Inflammatory macrophage (primary cell): ENCODE measurements at places on chromosomes 1 and 21.

DNA sequence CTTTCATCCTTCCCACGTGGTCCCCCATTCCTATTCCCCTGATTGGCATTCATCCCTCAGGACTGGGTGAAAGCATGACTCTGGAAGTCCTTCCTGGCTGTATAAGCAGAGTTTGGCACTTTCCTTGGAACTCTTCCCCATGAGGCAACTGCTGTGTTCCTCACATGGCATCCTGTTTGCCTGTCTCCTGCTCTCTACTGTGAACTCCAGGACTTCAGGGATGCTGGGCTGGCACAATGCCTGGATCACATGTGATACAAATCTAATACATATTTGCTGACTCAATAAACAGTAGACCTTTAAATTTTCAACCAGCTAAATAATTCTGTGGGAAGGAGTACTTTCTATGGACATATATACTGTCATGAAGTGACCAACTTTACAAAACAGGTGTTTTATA, 46.8 kb upstream of the EDEM3 start:
- DNase-seq = no peak

- DNase-seq = no peak
Measured at GRCh38 chr1:67761091-67761490, 72.2 kb downstream of the GNG12 start.

- DNase-seq = peak; percentile 52
Measured at GRCh38 chr1:160863061-160863773, 530 bp upstream of the CD244 start.

GRCh38 chr1:168572633-168573032, 3.8 kb upstream of the XCL1 start:
- DNase-seq = no peak

DNA sequence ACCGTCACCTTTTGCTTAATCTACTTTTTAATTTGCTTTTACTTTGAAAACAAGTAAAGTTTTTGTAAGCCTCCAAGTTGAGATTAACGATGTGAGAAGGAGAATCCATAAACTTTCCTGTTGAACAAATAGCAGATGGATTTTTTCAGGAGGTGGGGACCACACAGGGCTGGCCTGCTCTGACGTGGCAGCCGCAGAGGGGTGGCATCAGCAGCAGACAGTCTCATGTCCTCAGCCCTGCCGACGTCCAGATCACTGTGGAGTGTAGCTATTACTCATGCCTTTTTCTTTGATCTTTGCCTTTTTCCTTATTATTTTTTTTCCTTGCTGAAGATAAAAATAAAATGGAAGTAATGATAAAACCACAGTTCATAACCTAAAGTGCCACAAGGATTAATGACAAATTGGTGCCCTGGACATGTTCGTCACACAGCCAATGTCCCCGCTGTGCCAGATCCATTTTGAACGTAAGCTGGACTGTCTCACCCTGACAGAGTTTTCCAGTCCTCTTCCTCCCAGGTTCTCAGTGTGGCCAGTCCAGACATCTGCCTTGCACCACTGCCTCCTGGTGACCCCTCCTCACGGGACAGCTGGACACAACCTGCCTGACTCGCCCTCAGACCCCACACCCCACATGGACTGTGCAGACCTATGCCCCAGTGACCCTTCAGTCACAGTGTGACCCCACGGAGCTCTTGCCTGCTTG, 15.4 kb upstream of the ZBTB21 start:
- DNase-seq = no peak

GRCh38 chr1:2270260-2271100, 42.4 kb downstream of the SKI start:
- no peak for DNase-seq

DNA sequence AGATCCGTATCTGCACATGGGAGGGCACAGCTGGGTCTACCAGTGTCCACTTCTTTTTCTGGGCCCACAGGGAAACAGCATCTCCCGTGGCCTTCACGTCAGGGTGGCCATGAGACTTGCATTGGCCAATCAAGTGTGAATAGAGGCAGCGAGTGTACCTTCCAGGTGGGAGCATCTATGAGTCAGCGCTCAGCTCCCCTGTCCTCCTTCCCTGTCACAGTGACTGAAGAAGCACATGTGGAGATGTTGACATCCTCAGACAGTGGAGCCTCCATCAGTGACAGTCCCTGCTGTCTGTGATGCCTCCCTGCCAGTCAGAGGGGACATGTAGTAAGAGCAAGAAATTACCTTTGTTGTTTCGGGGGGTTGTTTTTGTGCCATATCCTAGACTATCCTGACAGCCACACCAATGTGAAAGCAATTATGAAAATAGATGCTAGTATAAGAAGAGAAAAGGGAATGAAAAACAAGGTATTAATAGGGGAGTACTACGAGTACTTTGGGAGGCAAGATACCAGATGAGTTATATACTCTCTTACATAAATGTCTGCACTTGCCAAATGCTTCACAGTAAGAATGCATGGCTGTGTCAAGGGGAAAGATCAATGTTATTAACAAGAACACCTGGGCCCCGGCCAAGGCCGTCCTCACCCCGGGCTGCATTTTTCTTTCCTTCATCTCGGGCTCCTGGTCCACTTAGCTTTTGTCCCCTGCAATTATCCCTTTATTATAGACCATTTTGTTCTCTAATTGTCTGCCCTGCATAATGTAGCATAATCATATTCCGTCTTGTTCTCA, 86.0 kb downstream of the MATN1 start:
- DNase-seq = no peak

DNA sequence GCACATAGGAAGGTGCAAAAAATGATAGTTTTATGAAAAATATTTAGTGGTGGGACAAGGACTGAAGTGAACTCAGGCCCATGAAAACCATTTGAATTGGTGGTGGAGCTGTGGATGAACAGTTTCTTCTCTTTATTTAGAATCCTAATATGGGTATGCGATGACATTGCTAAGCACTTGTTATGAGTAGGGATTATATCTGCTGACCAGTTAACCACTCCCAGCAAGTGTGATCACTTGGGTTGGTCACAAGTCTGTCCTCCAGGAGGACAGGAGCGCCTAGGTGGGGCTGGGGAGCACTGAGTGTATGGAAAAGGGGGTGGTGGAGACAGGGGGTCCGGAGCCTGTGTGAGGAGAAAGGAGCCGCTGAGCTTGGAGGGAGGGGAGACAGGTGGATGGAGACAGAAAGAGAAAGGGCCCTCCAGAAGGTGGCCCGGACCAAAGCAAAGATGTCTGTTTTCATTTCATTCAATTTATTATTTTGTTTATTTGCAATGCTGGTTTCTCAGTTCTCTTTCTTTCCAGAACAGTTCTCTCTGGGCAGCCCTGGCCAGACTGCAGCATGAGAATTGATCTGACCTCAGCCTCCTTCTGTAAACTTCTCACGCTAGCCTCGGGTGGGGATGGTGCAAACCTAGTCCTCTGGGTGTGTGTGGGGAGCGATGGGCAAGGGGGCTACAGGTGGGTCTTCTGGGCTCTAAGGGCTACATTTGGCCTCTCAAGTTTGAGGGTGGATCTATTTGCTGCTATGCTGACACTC, 9.9 kb upstream of the ZSCAN20 start:
- DNase-seq = no peak

- no peak for DNase-seq
Measured at GRCh38 chr1:28428990-28429520, 59.5 kb downstream of the PHACTR4 start.

DNA sequence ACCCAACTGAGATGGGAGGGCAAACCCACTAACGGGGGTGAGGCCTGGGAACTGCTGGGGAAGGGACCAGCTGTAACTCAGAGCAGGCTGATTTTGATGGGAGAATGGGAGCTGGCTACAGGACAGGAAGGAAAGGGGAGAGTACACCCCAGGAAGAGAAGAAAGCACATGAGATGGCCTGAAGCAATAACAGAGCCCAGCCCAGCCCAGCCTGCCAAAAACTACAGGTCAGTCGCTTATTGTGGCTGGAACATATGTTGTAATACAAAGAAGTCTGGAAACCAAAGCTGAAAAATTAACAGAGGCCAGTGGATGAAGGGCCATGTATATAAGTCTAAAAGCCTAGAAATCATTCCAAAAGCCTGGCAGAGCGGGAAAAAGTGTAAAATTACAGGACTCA, 1.6 kb downstream of the ITLN2 start:
- DNase-seq = no peak
